Activated naive CD8-positive, alpha-beta T cell treated with anti-CD3 and anti-CD28 coated beads, Interleukin-2, amount 10 ng/mL, durations not matched to agents 7 days and 5 days (primary cell): ENCODE measurements at places on chromosomes 4 and X.

- DNase-seq, result no peak
These were observed 60.5 kb downstream of the FHDC1 start for GRCh38 chr4:152996672-152997071.

- DNase-seq, result no peak
These were observed 449.2 kb upstream of the ADGRL3 start for GRCh38 chr4:60750962-60751361.

GRCh38 chr4:45701621-45702020 is 422.2 kb downstream of the GABRG1 start:
- no peak for DNase-seq

GRCh38 chr4:26885912-26886274 is 25.3 kb downstream of the STIM2 start:
- no peak for DNase-seq

GRCh38 chrX:45845142-45845541 is 644.5 kb upstream of the DIPK2B start:
- no peak for DNase-seq
